Activated CD8-positive, alpha-beta T cell treated with anti-CD3 and anti-CD28 coated beads, Interleukin-2, amount 10 ng/mL, durations not matched to agents 7 days and 5 days (primary cell): ENCODE measurements at places on chromosomes 5 and 9. TPM values are rescaled to one million over a fixed set of nuclear protein-coding genes. Genes with fewer than 3 reads are reported as not detected.

SLC45A2 gene
- total RNA-seq = 0.34 TPM

PCDHB10 gene
- not detected for total RNA-seq

MEIKIN gene
- not detected for total RNA-seq

TAF11L2 gene
- total RNA-seq = not detected

FBXL7 gene
- total RNA-seq = not detected

QRFP gene
- not detected for total RNA-seq

CMYA5 gene
- total RNA-seq = 0.40 TPM

- no peaks in the 10 kb centered on the region for H3K27me3 ChIP-seq
- DNase-seq = no peak
- H3K36me3 ChIP-seq = peaks cover 22% of the 10 kb centered on the region
- H3K4me3 ChIP-seq = no peak overlapping the region
- no peak overlapping the region for H3K27ac ChIP-seq
- H3K4me1 ChIP-seq = peaks cover 6% of the 10 kb centered on the region
Observed at GRCh38 chr5:151483647-151484046, 36.2 kb downstream of the SLC36A1 start.

- no peak overlapping the region for H3K4me3 ChIP-seq
- DNase-seq = no peak
- H3K27me3 ChIP-seq = no peaks in the 10 kb centered on the region
- H3K36me3 ChIP-seq = no peaks in the 10 kb centered on the region
- no peaks in the 10 kb centered on the region for H3K4me1 ChIP-seq
Observed at GRCh38 chr9:31030741-31031202, 1353.7 kb upstream of the ACO1 start.

DNA sequence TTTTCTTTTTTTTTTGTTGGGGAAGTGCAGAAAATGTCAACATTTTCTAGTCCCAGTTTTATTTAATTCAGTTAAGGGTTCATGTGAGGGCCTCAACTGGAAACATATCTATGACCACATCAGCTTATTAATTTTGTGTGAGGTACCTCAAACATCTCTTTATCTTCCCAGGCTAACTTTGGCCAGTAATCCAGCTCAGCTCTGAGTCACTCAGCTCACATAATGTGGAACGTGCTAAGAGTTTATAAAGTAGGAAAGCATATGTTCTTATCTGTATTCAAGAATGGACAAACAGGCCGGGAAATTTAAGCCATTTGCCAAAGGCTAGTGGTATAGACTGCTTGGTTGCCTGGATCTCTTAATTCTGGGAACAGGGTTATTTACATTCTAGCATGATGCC is 118.4 kb downstream of the INSYN2B start:
- H3K4me1 ChIP-seq = peaks cover 16% of the 10 kb centered on the region
- H3K27ac ChIP-seq = no peak overlapping the region
- DNase-seq = no peak
- peaks cover 33% of the 10 kb centered on the region for H3K36me3 ChIP-seq
- H3K27me3 ChIP-seq = no peaks in the 10 kb centered on the region

DNA sequence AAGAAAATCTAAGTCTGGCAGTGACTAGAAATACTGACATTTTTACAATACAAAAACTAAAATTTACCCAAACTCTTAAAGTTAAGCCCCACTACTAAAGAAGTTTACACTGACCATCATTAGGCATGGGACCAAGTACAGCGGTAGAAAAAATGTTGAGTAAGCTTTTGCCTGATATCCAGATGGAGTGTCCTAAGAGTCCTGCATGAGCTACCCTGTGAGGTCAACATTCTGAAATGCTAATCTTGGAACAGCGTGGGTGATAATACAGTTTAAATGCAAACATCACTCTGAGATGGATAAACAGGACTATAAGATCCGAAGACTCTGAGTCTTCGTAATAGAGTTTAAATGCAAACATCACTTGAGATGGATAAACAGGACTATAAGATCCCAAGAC is 189.7 kb downstream of the DCP2 start:
- H3K4me3 ChIP-seq = no peak overlapping the region
- H3K36me3 ChIP-seq = no peaks in the 10 kb centered on the region
- H3K27me3 ChIP-seq = peaks cover 4% of the 10 kb centered on the region
- peaks cover 11% of the 10 kb centered on the region for H3K4me1 ChIP-seq
- no peak overlapping the region for H3K27ac ChIP-seq

GRCh38 chr5:119453040-119453373 is 710 bp downstream of the HSD17B4 start:
- peaks cover 8% of the 10 kb centered on the region for H3K27me3 ChIP-seq
- H3K27ac ChIP-seq = peak overlapping the region; percentile 82
- H3K36me3 ChIP-seq = peaks cover 7% of the 10 kb centered on the region
- H3K4me3 ChIP-seq = peak overlapping the region; percentile 95
- DNase-seq = no peak
- peaks cover 19% of the 10 kb centered on the region for H3K4me1 ChIP-seq

DNA sequence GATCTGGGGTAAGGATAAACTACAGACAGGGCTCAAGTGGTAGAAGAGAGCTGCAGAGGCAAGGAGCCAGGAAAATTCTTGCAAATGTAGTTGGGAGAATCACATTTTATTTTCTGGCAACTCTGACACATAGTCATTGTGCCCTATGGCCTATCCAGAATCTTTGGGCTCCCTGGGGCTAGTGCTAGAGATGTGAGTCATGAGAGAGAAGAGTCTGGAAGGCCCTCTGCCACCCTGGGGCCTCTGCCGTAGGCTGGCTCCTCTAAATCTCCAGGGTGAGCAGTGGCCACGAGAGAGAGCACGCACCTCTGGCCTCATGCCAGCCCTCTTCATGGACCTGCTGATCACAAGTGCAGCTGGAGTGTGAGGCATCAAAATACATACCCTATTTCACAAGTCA is 74.3 kb upstream of the SSBP2 start:
- H3K27me3 ChIP-seq = peaks cover 2% of the 10 kb centered on the region
- no peaks in the 10 kb centered on the region for H3K36me3 ChIP-seq
- no peak for DNase-seq
- H3K4me1 ChIP-seq = peaks cover 7% of the 10 kb centered on the region
- H3K4me3 ChIP-seq = no peak overlapping the region
- no peak overlapping the region for H3K27ac ChIP-seq

- H3K4me3 ChIP-seq = no peak overlapping the region
- H3K4me1 ChIP-seq = no peaks in the 10 kb centered on the region
- no peak for DNase-seq
- H3K27ac ChIP-seq = no peak overlapping the region
- H3K27me3 ChIP-seq = no peaks in the 10 kb centered on the region
Observed at GRCh38 chr5:16131878-16132277, 47.7 kb downstream of the MARCHF11 start.

- no peaks in the 10 kb centered on the region for H3K27me3 ChIP-seq
- H3K4me1 ChIP-seq = peaks cover 83% of the 10 kb centered on the region
- H3K4me3 ChIP-seq = peak overlapping the region; percentile 84
- DNase-seq = no peak
- peaks cover 61% of the 10 kb centered on the region for H3K36me3 ChIP-seq
Observed at GRCh38 chr5:68287631-68287975, 72.0 kb downstream of the PIK3R1 start.

DNA sequence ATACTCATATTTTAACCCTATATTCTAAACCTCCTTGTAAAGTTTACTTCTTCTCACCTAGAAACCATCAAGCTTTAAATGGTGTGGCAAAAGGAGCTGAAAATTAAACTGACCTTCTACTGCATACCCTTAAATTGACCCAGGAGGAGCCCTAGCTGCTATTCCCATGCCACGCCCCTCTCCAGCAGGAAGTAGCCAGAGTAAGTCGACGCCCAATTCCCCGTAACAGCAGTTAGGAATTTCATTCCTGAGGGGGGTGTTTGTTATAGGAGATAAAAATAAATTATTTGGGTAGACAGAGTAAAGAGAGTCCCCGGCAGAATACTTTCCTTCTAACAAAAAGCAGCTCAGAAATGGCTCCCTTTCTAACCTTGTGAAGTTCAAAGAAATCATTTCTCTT is 111.8 kb upstream of the FAM174A start:
- no peaks in the 10 kb centered on the region for H3K27me3 ChIP-seq
- no peaks in the 10 kb centered on the region for H3K36me3 ChIP-seq
- DNase-seq = no peak
- H3K4me1 ChIP-seq = no peaks in the 10 kb centered on the region
- H3K4me3 ChIP-seq = no peak overlapping the region

DNA sequence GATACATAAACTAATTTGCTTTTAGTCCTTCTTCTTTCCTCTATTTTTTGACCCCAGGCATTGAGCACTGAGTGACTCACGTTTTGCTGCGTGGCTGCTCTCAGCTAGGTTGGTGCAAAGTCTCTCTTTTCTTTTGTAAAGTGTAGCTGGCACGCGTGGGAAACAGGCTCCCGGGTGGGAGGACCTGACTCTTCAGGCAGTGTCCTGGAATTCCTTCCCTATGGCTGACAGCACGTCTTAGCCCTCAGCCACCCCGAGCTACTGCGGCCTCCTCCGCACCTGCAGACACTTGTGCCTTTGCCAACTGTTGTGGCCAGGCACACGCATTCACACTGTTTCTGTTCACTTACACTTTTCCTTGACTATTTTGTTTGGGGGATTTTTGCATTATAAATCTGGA is 877 bp upstream of the SCGB3A1 start:
- H3K4me1 ChIP-seq = peaks cover 5% of the 10 kb centered on the region
- no peak for DNase-seq
- no peak overlapping the region for H3K27ac ChIP-seq

GRCh38 chr5:149677731-149678130 is 52.4 kb upstream of the PPARGC1B start:
- H3K36me3 ChIP-seq = no peaks in the 10 kb centered on the region
- H3K27me3 ChIP-seq = peaks cover 16% of the 10 kb centered on the region
- no peak for DNase-seq
- H3K4me1 ChIP-seq = no peaks in the 10 kb centered on the region
- no peak overlapping the region for H3K4me3 ChIP-seq

GRCh38 chr5:61397238-61397637 is 65.2 kb downstream of the ZSWIM6 start:
- DNase-seq = no peak
- H3K4me1 ChIP-seq = no peaks in the 10 kb centered on the region
- H3K4me3 ChIP-seq = no peak overlapping the region
- H3K27me3 ChIP-seq = no peaks in the 10 kb centered on the region
- H3K36me3 ChIP-seq = no peaks in the 10 kb centered on the region
- H3K27ac ChIP-seq = no peak overlapping the region

GRCh38 chr5:94778732-94779131 is 160.3 kb downstream of the SLF1 start:
- no peak overlapping the region for H3K4me3 ChIP-seq
- no peaks in the 10 kb centered on the region for H3K36me3 ChIP-seq
- no peak overlapping the region for H3K27ac ChIP-seq
- DNase-seq = no peak
- H3K4me1 ChIP-seq = no peaks in the 10 kb centered on the region
- peaks cover 29% of the 10 kb centered on the region for H3K27me3 ChIP-seq
